ENCODE measurements at places on chromosomes 16 and 17. TPM values are rescaled to one million over a fixed set of nuclear protein-coding genes. Genes with fewer than 3 reads are reported as not detected.

DNA sequence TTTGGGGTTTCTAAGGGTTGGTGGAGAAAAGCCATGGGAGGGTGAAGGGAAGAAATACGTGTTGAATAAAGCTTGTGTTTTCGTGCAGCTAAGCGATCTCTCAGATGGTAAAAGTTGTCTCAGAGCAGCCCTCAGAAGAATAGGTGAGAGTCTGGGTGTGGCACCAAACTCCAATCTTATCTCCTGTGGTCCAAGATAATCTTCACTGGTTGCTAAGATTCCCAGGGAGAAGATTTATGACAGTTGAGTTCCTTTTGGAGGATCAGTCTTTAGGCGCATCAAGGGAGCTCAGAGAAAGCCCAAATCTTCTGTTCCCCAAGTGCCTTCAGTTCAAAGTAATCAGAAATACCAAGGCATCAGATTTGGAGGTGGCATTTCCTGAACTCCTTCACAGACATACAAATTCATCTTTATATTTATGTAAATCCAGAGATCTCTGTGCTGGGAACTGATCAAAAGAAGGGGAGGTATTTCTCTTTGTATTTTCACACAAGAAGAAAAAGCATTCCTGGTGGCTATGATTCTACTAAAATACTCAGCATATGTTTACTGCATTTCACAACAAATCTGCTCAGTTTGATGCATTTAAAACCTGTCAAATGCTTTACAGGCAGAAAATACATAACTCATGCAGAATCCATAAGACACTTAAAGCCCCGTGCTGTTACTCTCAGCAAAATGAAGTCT is 102.9 kb downstream of the ABCC12 start:
- H3K27ac ChIP-seq = no peak overlapping the region
- H3K4me1 ChIP-seq = peaks cover 9% of the 10 kb centered on the region
- H3K4me3 ChIP-seq = no peak overlapping the region
- peaks cover 3% of the 10 kb centered on the region for H3K27me3 ChIP-seq
- DNase-seq = no peak

DNA sequence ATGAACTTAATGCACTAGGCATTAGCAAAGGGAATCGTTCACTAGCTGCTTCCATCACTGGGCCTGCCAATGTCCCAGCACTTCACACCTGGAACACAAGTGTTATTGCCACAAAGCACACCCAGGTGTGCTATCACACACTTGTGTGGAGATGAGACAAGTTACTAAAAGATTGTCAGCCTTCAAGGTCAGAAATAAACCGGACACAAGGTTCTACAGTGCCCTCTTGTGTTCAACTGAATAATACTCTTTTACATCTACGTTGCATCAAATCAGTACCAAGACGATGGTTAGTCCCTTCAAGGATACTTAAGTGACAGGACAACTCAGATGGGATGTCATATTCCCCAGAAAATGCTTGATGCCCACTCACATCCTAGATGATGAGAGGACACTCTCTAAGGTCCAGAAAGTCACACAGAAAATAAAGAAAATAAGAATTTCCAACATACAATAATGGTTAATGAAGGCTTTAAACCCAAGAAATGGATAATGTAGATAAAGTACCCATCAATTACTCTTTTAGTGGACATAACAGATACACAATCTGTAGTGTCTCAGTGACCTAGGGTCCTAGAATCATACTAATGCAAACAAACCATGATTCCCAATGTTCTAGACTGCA is 16.4 kb upstream of the GLG1 start:
- peaks cover 37% of the 10 kb centered on the region for H3K36me3 ChIP-seq
- DNase-seq = peak; percentile 20
- H3K27ac ChIP-seq = no peak overlapping the region
- H3K4me3 ChIP-seq = no peak overlapping the region

The GAS7 gene
- 8.5 TPM for total RNA-seq

The FN3KRP gene
- 14.8 TPM for total RNA-seq

The CSH1 gene
- 8.9 TPM for total RNA-seq

All from astrocyte (in vitro differentiated cells and primary cell).